RWPE2 (cell line): ENCODE measurements at places on chromosomes 3 and 15.
A peak's percentile ranks its signal among the peaks of the same experiment; 100 is the strongest.

DNA sequence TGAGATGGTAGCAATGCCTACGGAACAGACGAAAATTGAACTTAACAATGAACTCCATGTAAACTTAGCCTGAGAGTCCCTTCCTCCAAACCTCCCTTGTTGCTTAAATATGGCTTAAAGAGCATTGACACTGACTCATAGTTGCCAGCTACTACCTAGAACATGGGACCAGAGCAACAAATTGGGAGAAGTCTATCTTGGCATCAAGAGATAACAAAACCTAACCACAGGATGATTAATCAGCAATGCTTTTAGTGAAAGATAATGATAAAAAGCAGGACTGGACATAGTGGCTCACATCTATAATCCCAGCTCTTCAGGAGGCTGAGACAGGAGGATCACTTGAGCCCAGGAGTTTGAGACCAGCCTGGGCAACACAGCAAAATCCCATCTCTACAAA, 117.8 kb upstream of the MNS1 start:
- no peak for DNase-seq

GRCh38 chr15:69075440-69075839, 60.9 kb downstream of the NOX5 start:
- peak; percentile 6 for DNase-seq

GRCh38 chr3:30548600-30548999, 57.8 kb upstream of the TGFBR2 start:
- DNase-seq, result no peak

- no peak for DNase-seq
Observed at GRCh38 chr3:176293276-176293675, 904.0 kb downstream of the TBL1XR1 start.

- no peak for DNase-seq
Observed at GRCh38 chr3:144403040-144403457, 431.4 kb downstream of the DIPK2A start.

GRCh38 chr15:91408476-91409076, 308.5 kb downstream of the SV2B start:
- no peak for DNase-seq

- DNase-seq, result no peak
Observed at GRCh38 chr3:113743006-113743630, 2.9 kb downstream of the NAA50 start.

DNA sequence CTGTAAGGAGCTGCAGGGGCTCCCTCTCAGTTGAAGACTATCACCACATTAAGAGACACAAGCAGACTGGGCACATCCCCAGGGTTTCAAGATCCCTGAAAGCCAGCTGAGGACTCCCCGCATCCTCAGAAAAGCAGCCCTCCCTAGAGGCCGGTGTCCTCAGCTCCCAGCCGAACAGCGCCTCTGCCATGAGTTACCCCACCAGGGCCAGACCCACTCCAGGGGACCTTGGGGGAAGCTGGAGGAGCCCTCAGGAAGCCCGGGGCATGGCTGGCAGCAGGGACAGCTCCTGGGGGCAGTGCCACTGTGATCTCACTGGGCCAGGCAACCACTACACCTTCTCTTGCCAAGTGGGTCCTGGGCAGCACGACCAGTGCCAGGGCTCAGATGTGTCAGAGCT, 8.1 kb downstream of the KLF15 start:
- DNase-seq, result peak; percentile 32

DNA sequence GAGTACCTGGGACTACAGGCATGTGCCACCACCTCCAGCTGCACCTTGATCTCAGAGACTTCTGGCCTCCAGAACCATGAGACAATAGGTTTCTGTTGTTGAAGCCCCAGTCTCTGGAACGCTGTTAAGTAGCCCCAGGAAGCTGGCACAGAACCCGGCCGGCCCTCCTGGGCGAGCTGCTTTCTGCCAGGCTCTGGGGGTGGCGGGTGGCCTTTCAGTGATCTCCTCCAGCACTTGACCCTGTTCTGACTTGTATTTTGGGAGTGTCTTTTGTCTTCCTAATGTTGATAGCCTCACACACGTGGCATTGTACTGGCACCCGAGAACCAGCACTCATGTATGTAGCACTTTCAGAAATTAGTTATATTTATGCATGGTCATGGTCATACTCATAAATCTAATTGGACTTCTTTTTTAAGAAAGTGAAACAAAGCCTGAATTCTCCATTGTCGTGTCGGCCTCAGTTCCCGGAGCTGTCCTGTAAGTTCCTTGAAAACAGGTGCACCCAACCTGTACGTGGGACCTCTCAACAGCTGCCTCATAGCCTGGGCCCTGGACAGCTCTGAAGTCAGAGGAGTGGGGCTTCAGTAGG, 74.0 kb downstream of the TFRC start:
- no peak for DNase-seq

DNA sequence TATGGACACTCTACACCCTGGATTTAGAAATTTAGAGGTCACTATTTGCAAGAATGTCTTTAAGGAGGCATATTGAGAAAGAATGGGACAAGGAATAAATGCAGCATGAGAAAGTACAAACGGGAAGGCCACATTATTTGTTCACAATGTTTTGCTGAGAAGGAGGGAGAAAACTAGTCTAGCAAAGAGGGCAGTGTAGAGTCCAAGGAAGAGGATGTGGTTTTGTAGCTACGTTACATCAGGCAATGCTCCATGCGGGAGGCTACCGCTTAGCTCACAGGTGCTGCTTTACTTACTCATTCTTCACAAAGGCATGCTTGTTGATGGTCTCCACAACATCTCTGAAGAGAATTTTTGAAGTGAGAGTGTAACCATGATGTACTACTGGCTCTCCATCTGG, 191.1 kb downstream of the PLCH1 start:
- no peak for DNase-seq

- no peak for DNase-seq
Observed at GRCh38 chr15:98981851-98982722, 25.5 kb downstream of the PGPEP1L start.

GRCh38 chr15:28185148-28185895, 86.2 kb upstream of the OCA2 start:
- no peak for DNase-seq

DNA sequence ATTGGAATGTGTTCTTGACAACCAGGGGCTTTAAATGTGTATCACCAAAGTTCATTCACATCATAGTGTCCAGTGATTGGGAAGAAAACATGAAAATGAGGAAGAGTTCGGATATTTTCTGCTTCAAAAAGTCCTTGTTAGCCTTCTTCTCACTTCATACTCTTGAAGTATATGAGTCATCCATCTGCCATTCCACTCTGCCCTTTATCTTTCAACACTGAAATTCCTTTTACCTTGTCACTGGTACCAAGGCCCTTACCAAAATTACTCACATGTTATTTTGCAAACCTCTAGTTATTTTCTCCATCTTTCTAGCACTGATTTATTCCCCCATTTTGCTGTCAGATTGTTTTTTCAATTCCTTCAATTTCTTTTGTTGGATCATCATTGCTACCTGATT, 32.5 kb downstream of the OR5H15 start:
- no peak for DNase-seq

- no peak for DNase-seq
Observed at GRCh38 chr3:195159814-195160165, 111.2 kb downstream of the XXYLT1 start.

DNA sequence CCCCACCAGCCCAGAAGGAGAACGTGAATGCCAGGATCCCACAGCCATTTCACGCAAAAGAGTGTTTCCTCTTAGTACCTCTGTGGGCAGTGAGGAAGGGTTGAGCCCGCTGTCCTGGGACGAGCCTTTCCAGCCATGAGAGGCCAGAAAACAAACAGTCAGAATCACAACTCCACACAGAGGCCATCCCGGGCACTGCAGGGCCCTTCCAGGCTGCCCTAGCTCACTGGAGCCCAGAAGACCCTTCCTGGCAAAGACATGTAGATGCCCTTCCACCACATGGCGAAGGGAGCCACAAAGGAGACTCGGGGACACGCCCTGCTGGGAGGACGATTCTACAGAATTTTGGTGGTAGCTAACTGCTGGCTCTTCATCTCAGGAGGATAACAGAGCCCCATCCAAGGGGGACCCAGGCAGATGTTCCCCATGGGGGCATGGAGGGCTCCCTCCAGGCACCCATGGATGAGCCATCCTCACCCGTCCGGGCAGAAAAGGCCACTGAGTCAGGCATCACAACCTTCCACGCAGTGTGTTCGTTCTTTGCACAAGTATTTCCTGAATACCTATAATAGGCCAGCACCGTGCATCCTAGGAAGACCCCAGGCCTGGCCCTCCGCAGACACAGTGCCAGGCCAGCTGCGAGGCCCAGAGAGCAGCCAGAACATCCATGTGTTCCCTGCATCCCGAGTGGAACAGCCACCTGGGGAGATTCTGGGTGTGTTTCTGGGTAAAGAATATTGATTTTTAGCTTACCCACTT, 47.2 kb downstream of the SLC12A8 start:
- DNase-seq, result no peak

- no peak for DNase-seq
Observed at GRCh38 chr15:47339800-47340570, 377.3 kb upstream of the SEMA6D start.

DNA sequence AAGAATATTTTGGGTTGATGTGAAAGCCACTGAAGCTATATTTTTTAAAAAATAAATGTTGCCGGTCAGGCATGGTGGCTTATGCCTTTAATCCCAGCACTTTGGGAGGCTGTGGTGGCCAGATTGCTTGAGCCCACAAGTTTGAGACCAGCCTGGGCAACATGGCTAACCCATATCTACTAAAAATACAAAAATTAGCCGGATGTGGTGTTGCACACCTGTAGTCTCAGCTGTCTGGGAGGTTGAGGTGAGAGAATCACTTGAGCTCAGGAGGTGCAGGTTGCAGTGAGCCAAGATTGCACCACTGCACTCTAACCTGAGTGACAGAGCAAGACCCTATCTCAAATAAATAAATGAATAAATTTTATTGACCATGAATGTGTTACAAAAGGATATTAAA, 39.6 kb downstream of the GOLM2 start:
- DNase-seq, result no peak

DNA sequence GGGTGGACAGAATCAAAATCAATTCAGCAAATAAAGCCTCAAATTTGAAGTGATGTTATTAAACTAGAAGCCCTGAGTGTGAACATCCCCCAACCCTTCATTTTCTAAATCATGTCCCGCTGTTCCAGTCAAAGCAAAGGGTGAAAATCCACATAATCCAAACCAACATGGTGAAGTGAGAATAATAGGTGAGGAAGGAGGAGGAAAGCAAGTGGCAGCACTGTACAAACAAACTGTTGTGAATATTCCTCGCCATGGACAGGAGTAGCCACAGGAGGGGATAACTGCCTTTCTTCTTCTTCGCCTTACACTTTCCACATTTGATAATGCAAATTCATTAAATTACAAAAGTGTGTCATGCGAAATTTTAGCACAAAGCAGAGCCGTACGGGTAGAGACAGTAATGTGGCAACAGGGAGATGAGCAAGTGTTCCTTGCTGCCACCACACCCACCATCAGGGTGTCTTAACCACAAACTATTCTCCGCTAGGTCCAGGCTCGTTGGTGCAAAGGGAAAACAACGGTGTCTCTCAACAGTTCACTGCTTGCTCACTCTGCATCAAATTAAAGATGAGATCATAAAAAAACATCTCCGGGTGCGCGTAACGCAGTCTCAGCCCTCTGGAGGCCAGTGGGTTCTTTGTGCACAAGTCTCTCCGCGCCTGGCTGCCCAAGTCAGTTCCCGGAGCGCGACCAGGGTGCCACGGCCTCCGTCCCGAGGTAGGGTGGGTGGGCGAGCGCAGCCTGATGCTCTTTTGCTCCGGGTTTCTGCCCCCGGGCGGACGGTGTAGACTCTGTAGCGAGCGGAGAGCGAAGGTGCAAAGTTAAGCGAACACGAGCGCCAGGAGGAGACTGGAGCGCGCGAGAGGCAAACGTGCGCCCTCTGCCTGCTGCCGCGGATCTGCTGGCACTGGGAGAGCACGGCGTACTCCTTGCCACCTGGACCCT, 6.7 kb downstream of the EPHA3 start:
- peak; percentile 68 for DNase-seq

- DNase-seq, result no peak
Observed at GRCh38 chr3:37701734-37702433, 159.8 kb upstream of the CTDSPL start.

- no peak for DNase-seq
Observed at GRCh38 chr15:85702321-85703101, 92.2 kb downstream of the KLHL25 start.

DNA sequence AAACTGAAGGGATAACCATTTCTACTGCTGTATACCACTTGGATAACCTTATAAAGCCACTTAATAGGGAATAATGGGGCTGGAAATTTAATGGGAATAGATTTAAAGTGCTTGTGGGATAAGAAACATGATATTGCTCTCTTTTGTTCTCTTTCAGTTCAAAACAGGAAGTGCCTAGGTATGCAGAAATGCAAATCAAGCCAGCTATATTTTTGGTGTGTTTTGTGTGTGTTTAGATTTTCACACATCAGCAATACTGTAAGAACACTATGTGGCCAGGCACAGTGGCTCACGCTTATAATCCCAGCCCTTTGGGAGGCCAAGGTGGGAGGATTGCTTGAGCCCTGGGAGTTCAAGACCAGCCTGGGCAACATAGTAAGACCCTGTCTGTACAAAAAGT, 442.3 kb upstream of the TPRG1 start:
- DNase-seq, result no peak

- DNase-seq, result no peak
Observed at GRCh38 chr15:100544946-100545345, 16.2 kb upstream of the CERS3 start.

DNA sequence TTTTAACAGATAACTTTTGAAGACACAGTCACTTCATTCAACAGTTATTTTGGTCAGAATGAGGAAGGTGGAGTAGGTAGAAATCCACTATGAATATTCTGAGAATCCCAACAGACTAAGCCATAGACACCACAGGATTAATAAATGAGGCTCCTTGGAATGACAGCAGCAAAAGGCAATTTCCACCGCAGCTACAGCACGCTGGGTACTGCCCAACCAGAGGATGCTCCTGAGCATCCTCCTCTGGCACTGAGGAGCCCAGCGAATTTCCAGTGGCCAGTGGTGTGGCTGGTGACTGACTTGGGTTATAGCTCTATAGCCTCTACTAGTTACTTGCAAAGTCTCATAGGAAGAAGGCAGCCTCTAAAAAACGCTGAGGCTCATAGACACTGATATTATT, 3.6 kb upstream of the NR1D2 start:
- no peak for DNase-seq

DNA sequence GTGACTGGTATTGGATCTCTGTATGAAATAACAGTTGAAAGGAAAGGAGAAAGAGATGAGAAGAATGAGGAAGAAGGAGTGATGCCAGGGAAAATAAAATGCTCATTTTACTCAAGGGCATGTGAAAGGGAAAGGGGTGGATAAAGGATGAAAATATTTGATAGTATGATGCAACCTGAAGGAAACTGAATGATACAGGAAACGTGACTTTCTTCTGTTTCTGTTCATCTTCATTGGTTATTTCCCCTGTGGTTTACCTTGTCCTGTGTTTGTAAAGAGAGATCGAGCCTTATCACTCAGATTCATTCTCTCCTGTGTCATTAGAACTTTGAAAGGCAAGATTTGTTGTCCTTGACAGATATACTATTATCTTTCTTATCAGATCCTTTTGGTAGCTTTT, 243.6 kb upstream of the SLITRK3 start:
- DNase-seq, result no peak
